ENCODE measurements at places on chromosomes 2 and 18. TPM values are rescaled to one million over a fixed set of nuclear protein-coding genes. Genes with fewer than 3 reads are reported as not detected.

DNA sequence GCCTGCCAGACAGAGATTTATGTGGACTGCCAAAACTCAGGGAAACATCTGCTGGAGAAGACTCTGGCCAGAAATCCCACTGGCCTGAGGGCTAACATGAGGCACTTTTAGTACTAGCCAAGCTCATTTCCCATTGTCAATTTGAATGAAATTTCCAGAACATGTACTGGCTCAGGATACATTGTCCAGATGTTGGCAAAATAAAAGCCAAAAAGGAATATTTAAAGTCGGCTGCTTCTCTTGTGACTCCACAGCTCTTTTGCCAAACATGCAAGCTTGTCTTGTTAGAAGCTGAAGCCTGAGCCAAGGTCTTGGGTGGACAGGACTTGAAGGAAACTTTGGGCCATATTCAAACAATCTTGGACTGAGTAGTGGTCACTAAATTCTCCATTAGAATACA is 215.5 kb downstream of the NCKAP5 start:
- DNase-seq: no peak

DNA sequence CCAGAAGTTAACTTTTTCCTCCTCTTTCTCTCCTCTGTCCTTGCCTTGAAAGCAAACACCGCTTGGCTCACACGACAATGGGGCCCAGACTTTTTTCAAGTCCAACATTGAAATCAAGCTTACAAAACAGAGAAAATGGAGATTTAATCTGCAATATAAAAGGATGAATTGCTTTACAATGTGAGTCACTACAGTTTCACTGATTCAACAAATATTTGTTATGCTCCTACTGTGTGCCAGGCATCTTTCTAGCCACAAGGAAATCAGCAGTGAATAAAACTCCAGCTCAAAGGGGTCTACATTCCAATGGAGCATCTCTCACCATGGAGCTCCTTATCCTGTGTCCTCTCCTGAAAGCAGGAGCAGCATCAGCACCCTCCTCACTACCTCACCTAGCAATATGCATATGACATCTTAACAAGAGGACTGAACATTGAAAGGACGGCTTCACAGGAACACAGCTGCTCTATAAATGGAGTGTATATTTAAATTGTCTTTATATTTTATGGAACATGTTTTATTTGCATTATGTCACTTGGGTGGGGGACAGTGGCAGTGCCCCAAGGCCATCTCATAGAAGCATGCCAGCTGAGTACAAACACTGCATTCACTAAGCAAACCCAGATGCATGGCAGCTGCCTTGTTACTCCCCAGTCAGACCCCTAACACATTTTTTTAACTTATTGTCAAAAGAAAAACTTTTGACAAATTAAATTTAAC is 39.5 kb downstream of the PKDCC start:
- no peak for DNase-seq

DNA sequence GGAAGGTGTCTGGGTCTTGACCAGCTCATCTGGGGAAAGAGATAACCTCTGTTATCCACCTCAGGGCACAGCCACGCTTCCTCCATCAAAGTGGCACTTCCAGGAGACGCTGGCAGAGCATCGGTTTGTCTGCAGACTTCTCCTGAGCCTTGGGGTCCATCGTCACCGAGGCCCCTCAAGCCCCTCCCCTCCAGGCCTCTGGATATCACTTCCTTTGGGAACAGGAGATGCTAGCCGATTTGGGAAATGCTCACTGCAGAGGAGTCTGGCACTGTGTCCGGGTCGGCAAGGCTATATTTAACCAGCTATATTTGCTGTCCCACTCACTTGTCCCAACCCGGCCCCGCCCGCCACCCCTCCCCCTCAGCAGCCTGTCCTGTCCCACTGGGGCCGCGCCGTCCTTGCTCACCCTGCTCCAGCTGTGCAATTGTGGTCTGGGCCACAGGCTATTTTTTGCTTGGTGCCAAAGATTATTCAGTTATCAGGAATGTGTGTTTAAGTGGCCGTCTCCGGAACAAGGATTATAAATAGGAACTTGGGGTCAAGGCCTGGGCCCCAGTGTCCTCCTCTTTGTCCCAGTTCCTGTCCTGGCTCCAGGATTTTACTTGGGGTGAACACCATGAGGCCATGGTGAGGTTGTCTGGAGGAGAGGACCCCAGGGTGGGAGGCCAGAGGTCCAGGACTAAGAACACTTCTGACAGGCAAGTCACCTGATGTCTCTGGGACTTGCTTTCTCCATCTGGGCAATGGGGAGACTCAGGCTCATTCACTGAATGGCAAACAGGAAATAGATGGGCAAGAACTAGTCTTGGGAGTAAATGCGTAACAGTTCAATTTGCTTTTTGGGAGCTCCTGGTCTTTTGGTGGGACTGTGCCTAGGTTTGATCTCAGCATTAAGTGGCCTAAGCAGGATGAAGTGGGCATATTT is 263.6 kb downstream of the DYSF start:
- no peak for DNase-seq

DNA sequence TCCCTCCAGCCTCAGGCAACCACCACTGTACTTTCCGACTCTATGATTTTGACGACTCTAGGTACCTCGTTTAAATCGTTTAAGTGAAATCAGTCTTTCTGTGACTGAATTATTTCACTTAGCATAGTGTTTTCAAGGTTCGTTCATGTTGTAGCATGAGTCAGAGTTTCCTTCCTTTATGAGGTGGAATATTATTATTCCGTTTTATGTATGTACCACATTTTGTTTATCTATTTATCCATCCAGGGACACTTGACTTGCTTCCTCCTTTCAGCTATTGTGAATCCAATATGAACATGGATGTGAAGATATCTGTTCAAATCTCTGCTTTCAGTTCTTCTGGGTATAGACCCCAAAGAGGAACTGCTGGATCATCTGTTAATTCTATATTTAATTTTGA is 19.1 kb downstream of the IL1R2 start:
- no peak for DNase-seq

DNA sequence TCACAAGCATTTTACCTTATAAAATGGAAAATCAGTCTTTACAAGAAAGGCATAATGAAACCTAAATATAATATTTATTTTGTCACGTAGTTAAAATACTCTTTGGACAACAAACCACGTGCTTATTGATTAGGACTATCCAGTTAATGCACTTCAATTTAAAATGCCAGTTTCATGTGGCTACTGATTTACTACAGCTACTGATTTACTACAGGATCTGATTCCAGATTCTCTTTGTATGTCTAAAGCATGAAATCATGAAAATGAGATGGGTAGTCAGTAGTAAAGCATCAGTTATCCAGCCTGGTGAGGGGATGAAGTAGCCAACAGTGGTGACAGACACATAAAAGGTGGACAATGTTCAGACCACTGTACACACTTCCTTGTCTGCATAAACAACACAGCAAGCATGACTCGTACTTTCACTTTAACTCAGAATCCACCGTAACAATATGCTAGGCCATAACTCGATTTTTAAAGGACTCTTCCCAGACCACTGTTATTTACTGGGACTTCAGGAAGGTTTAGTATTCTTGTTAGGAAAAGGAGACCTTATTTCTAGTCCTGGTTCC is 24.9 kb downstream of the ACAA2 start:
- no peak for DNase-seq

DNA sequence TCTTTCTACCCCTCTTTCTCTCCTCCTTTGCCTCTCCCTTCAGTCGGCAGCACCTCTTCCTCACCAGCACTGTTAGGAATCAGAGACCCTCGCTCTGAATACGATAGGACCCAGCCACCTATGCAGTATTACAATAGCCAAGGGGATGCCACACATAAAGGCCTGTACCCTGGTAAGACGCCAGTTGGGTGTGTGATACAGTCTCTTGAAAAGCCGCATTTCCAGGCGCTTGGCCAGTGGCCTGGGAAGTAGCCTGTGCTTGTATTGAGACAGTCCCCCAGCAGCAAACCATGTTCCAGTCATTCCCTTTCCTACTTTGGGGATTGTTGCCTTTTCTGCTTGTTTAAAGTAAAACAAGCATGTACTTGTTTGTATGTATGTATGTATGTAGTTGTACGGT is 118.4 kb upstream of the DAPL1 start:
- DNase-seq: no peak

- no peak for DNase-seq
Observed at GRCh38 chr2:155310589-155310988, 612.1 kb downstream of the KCNJ3 start.

- DNase-seq: no peak
Observed at GRCh38 chr2:177832611-177833433, 239.8 kb downstream of the PDE11A start.

- DNase-seq: no peak
Observed at GRCh38 chr2:164522561-164522981, 98.7 kb downstream of the GRB14 start.

- no peak for DNase-seq
Observed at GRCh38 chr18:6411382-6411781, 3.3 kb downstream of the L3MBTL4 start.

DNA sequence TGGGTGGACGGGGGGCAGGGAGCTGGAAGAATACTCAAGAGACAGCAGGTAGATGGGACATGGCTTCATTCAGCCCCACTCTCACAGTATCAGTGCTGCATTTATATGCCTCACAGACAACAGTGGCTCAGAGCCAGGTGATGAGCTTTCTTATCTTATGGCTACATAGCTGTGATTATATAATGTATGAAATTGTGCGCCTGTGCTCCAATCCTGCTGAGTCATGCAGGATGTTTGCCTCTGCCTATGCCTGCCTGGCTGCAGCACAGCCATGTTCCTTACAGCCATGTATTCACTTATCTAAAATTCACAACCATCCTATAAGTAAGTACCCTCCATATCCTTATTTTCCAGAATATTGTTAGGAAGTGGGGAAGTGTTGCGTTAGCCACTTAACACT is 37.7 kb upstream of the RNF103 start:
- DNase-seq: no peak

GRCh38 chr2:16664052-16664731 is 1.4 kb downstream of the CYRIA start:
- DNase-seq: peak; percentile 64

GRCh38 chr2:130836501-130837174 is at the start of gene ARHGEF4:
Gene ARHGEF4, plus strand, starts transcription at chr2:130836914. Its CDS starts 40 bp downstream, at chr2:130836954.
- DNase-seq: peak; percentile 62

Gene XDH
- not detected for total RNA-seq

Gene EVX2
- not detected for total RNA-seq

Gene PTPRN
- total RNA-seq: not detected

Gene PROKR1
- total RNA-seq: not detected

Gene ADAM23
- total RNA-seq: not detected

Gene ARHGAP15
- total RNA-seq: 80.6 TPM

Gene NOL4
- not detected for total RNA-seq

Gene DYSF
- total RNA-seq: 36.6 TPM

Gene UPP2
- not detected for total RNA-seq

Gene CXCR2
- total RNA-seq: 2.1 TPM

Gene MAPRE3
- 5.7 TPM for total RNA-seq

Gene TWIST2
- not detected for total RNA-seq

Gene CYS1
- not detected for total RNA-seq

Gene ASPRV1
- 0.55 TPM for total RNA-seq
